Fibroblast of lung (primary cell): ENCODE measurements at places on chromosomes 3 and 15. TPM values are rescaled to one million over a fixed set of nuclear protein-coding genes. Genes with fewer than 3 reads are reported as not detected.
A peak's percentile ranks its signal among the peaks of the same experiment; 100 is the strongest.

CGGBP1 gene
- total RNA-seq = 56.5 and 71.0 TPM in 2 replicates

FOXL2 gene
- total RNA-seq = under 0.01 TPM in 2 replicates

DNA sequence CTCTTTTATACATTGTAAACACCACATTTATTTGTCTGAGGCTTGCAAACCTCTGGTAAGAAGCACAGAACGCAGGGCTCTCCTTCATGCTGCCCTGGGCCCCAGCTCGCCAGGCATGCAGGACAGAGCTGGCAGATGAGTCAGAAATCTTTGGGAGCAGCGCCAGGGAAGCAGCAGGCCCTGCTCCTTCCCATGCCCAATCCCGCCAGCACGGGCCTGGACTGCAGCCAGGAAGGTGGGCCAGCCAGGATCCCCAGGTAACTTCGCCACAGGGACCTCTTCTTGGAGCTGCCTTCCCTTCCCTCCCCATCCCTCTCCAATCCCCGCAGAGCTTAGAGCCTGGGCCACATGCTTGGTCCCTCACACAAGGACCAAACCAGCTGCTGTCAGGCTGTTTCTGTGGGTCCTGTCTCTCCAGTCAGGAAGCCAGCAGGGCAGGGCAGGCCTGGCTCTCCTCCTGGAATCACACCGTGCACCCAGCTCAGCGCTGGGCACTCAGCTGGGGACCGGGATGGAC, 8.8 kb downstream of the STOML1 start:
- DNase-seq = peak; percentile 81

DNA sequence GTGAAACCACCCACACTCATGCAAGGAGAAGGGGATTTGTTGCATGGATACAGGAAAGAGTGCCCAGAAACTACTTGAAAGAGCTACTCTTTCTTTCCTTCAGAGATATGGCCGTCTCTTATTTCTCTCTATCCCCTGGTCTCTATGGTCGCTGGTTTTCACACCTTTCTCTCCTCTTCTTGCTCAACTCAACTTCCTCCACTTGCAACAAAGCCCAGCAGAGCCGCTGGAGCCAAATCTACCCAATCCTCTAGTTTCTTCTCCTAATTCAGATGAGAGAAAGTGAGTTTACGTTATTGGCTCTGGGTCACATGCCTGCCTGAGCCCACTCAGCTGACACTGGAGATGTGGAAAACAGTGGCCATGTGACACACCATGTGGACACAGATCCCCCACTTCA, 215.2 kb downstream of the OSBPL10 start:
- no peak for DNase-seq

DNA sequence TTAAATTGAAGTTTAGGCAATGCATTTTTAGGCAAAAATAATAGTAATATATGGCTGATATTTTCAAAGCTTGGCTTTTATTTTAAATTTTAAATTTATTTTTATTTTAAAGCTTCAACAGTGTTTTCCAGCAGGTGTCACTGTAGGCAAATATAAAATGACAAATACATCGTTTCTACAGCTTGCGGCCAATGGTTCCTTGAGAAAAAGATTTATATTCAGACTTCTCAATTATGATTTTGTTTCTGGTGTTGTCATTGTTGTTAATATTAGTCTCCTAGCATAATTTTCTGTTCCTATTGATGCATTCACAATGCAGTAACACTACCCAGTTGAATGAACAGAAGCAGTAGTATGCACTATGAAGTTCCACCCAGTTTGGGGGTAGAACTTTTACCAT, 220.7 kb upstream of the DNAJC19 start:
- DNase-seq = peak; percentile 33

GRCh38 chr15:23687143-23687470, at the start of gene NDN:
Gene NDN, minus strand, starts transcription at chr15:23687305. Its CDS starts 88 bp downstream, at chr15:23687217.
- peak; percentile 67 for DNase-seq
